ENCODE measurements at places on chromosomes 16 and 17.

DNA sequence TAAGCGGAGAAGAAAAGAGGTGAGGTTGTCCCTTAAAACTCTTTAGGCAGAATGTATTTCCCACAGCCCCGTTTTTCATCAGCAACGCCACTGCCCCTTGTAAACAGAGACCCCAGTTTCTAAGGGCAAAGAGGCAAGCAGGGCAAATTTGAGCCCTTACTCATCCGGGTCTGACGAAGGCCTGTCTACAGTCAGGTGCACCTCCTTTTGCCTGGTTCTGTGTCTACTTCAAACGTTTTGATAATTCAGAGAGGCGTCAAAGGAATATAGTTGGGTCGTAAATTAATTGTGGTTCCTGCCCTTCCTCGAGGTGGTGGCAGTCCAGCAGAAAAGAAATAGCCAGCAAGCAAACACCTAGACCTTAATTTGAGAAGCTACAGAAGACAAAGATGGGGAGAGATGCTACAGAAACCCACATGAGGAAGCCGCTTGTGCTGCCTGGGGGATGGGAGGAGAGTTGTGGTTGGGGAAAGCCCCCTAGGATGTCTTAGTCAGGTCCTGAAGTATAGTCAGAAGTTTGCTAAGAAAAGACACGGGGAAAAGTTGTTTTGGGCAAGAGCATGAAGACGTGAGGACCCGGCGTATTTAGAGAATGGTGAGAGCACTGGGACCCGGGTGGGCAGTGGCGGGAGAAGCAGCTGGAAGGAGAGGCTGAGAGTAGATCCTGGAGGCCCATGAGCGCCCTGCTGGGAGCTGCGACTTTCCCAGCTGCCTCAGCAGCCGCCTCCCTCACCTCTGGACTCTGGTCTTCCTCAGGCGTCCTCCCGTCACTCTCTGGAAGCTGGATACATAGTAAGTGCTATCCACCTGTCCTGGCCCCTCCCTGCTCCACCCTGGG is 2.4 kb downstream of the FBRS start:
- DNase-seq: peak; percentile 54

- no peak for DNase-seq
Measured at GRCh38 chr17:5785867-5786509, 201.7 kb upstream of the NLRP1 start.

- DNase-seq: no peak
Measured at GRCh38 chr16:68722119-68723024, 14.7 kb upstream of the CDH1 start.

GRCh38 chr16:81521141-81521626 is 76.6 kb downstream of the CMIP start:
- DNase-seq: peak; percentile 63

DNA sequence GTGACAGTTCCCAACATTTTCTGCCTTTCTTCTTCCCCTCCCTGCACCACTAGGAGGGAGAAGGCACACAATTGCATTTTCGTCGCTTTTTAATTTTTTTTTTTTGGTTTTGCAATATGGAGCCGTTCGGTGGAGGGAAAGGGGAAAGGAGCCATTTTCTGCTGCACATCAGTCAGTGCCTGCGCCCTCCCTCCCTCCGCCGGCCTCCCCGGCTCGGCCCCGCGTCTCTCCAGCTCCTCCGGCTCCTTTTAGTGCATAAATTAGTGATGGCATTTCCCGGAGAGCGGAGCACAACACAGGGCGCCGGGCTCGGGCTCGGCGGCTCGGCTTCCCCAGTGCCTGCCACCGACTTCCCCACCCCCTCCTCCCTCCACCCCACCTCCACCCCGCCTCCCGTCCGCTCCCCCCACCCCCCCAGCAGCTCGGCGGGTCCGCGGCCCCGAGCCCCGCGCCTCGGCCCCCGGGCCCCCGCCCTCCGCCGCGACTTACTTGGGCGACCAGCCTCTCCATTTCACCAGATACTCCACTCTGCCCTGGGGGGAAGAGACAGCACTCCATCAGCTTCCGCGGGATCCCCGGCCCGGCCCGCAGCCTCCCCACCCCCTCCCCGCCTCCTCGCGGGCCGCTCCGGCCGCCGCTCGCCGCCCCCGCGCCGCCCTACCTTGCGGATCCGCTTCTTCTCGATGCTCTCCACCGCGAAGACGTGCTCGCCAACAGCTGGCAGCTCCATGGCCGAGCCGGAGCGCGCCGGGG is 542 bp downstream of the CBX4 start:
- peak; percentile 34 for DNase-seq

- no peak for DNase-seq
Measured at GRCh38 chr16:12685806-12686205, 117.9 kb downstream of the CPPED1 start.

- DNase-seq: no peak
Measured at GRCh38 chr16:52592778-52593177, 45.8 kb upstream of the TOX3 start.

DNA sequence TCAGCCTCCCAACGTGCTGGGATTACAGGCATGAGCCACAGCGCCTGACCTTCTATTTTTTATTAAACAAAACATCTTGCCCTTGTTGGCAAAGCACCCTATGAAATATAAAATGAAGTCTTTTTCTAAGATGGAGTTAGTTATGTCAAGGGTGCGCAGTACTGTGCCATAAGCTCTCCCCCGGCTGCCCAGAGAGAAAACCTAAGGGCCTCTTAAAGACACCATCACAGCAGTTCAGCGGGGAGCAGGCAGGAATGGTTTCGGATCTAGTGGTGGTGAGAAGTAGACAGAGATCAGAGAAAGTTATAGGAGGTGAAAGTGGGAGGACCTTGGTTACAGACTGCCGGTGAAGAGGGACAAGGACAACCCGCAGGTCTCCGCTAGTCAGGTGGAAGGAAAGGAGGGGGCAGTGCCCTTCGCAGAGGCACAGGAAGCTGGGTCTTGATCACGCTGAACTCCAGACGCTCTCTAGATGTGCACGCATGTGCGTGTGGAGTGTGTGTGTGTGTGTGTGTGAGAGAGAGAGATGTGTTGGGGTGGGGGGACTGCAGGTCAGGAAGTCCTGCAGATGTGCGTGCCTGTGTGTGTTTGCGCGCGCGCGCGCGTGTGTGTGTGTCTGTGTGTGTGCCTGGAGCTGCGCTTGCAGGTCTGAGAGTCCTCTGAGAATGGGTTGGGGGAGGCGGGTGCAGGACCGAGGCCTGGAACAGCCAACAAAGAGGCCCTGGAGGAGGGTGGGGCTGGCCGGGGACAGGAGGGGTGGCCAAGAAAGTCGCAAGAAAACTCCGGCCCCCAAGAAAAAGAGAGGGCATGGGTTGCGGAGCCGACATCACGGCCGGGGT is 748 bp upstream of the CMTM3 start:
- peak; percentile 57 for DNase-seq

- no peak for DNase-seq
Measured at GRCh38 chr17:81341516-81342268, 46.6 kb upstream of the SLC38A10 start.

GRCh38 chr17:78709119-78709681 is 72.9 kb downstream of the CYTH1 start:
- DNase-seq: no peak

DNA sequence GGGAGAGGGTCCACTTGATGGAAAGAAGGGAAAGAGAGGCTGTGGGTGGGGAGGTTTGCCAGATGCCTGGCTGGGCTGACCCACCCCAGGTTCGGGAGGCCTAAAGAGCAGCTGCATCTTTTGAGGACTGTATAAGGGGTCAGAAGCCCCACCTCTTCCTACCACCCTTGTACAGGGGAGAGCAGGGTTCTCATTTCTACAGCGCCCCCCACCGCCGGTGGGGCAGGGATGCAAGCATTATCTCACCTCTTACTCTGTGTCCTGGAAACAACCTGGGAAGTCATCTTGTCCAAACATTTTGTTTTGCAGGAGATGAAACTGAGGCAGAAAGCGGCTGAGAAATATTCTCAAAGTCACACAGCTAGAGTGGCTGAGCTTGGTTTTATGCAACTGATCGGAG is 22.5 kb upstream of the CCDC182 start:
- no peak for DNase-seq

DNA sequence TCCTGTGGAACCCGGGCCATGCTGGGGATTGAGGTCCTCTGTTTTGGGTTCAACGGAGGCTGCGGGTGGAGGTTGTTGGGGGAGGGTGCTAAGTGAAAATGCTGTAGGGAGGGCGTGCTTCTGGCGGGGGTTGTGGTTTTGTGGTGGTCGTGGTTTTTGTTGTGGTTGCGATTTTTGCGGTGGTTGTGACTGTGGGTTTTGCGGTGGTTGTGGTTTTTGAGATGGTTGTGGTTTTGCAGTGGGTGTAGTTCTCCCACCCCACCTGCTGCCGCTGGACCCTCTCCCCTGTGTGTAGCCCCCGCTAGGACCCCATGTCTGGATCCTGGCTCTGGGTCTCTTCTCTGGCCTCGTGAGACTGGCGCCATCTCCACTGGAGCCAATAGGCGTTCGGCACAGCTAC is 4.9 kb upstream of the SSTR5 start:
- no peak for DNase-seq

GRCh38 chr16:74586948-74587347 is 20.0 kb downstream of the GLG1 start:
- no peak for DNase-seq

DNA sequence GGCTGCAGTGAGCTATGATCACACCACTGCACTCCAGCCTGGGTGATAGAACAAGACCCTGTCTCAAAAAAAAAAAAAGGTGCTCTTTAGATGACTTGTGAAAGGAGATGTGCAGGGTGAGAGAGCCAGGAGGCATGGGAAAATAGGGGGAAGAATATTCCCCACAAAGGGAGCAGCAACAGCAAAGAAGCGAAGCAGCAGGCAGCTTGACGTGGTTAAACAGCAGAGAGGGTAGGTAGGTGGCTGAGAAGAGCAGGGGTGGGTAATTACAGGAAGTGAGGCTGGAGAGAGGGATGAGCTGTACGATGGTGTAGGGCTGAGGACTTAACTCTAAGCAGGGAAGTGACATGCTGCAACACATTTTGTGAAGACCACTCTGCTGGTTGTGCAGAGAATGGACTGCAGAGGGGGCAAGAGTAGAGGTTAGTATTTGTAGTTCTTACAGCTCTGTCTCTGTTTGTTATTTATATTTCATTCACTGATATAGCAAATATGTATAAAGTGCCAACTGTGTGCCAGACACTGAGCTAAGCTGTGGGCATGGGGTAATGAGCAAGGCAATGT is 1.6 kb downstream of the HEATR3 start:
- DNase-seq: no peak

- DNase-seq: no peak
Measured at GRCh38 chr17:68777243-68777855, 176.2 kb upstream of the FAM20A start.

GRCh38 chr17:17345294-17345597 is 42.1 kb downstream of the NT5M start:
- no peak for DNase-seq

DNA sequence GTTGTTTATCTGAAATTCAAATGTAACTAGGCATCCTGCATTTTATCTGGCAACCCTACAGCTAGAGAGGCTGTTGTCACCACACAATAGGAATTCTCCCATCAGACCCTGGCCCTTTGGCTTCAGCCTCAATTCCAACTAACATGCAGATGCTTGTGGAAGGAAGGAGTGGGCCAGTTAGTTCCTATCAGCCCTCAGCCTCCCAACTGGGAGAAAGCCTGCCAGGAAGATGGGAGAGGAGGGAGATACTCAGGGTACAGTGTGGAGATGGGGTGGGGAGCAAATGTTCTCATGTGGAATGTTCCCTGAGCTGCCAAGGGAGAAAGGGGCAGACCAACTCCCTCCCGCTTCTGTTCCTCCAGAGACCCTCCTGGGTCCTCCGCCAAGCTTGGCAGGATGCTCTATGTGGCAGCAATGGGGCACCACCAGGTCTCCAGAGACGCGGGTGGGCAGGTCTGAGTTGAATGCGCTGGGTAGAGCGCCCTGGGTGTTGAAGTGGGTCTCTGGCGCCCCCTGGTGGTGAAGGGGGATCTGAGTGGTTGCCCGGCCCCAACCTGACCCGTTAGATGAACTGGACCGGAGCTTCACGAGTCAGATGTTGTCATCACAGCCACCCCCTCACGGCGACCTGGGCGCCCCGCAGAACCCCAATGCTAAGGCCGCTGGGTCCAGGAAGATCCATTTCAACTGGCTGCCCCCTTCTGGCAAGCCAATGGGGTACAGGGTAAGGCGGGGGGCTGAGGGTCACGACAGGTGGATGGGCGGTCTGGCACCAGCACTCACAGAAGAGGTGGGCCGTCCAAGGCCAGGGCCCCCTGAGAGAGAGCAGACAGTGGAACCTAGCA is 15.2 kb downstream of the GALK1 start:
- peak; percentile 79 for DNase-seq
